Activated naive CD4-positive, alpha-beta T cell treated with anti-CD3 and anti-CD28 coated beads, Interleukin-2, amount 50 U/mL, for 72 hours (primary cell): ENCODE measurements at places on chromosomes 2 and 18. TPM values are rescaled to one million over a fixed set of nuclear protein-coding genes. Genes with fewer than 3 reads are reported as not detected.

DNA sequence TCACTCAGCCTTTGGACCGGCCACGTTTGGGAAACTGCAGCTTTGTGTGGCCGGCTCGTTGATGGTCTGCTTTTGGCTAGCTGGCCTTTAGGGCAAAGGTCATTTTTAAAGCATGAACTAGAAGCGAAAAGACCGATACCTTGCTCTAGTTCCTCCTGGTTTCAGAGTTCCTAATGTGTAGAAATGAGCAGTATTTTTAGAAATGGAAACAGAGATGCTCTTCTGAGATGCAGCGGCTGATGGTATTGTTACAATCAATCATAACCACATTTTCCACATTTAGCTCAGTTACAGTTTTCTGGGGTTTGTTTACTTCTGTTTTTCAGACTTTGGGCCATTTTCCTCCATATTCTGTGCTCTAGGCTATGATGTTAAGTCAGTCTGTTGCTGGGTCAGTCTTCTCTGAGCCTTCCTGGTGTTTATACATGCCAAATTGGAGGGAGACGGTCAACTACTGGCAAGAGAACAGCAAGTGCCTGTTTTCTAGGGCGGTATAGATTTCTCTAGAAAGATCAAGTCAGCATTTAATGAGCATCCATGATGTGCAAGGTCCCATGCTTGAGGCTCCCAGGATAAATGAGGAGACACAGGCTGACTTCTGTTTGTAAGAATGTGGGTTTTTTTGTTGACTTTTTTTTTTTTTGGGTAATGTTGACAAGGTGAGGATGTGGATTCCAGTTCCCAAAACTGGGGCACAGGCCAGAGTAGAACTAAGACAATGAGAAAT is 28.0 kb downstream of the RNF144A start:
- DNase-seq: no peak

- no peak for DNase-seq
Observed at GRCh38 chr2:155070489-155070888, 372.0 kb downstream of the KCNJ3 start.

CCDC148 gene
- not detected for total RNA-seq

C2orf66 gene
- total RNA-seq: not detected

LRRTM1 gene
- total RNA-seq: not detected

GRCh38 chr2:229243890-229244560 is 27.1 kb downstream of the PID1 start:
- no peak for DNase-seq

EN1 gene
- total RNA-seq: not detected

DNA sequence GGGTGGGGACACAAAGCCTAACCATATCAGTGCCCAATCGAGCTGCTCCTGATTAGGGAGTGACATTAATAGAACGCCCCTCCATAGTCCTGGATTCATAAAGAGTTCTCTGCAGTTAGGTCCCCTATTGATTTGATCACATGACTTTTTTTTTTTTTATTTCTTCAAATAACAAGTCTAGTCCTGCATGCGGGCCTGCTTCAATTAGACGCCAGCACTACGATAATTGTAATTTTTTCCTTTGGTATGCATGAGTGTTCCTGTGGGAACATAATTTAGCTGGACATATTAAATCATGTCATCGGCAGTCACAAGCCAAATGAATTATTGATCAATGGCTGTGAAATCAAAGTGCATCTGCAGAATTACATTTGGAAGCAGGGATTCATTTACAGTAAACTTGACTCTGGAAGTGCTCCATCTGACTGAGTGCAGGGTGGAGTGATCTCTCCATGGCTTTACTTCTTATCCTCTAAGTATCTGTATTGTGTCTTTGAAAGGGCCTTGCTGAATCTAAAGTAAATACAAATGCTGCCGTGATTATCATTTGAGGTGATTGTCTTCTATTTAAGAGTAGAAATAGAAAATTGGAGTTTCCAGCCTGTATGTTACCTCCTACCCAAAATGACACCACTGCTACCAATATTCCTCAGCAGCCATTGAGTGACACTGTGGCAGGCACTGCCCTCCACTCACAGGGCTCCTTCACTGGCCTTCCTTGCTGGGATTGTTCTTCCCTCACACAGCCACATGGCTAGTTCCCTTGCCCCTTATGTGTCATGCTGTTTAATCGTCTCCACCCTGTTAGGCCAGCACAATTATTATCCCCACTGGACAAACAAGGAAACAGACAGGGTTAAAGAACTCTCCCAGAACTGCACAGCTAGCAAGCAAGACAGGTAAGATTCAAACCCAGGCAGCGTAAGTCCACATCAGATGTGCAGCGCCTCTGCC is 337.4 kb upstream of the ID2 start:
- no peak for DNase-seq

NR4A2 gene
- total RNA-seq: 9.7 TPM

THADA gene
- 33.5 TPM for total RNA-seq

DSC3 gene
- total RNA-seq: not detected

DNA sequence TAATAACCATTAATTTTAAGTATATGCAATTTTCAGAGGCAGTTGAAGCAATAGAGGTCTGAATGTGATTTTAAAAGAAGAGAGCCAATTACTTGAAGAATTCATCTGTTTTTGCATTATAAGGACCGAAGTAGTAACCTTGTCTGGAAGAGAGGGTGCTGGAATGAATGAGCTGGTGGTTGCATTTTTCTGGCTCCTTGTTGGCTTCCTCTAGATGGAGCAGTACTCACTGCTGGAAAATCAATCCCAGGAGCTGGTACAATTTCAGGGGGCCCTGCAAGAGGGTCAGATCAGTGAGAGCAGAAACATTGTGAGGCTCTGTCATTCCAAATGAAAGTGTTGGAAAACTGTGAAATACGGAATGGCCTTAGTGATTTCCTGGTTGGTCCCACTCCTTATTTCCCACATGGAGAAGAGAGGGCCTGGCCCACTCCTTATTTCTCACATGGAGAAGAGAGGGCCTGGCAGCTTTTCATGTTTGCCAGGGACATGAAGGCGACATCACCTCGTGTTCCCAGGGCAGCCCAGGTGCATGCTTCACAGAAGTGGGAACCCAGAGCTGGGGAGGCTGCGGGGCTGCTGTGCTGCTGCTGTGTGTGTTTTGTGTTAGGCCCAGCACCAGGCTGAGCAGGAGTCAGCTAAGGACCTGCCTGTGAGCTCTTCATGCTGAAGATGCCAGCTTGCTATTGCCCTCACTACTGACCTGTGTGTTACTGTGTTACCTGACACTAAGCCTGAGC is 197.4 kb downstream of the SNTG2 start:
- no peak for DNase-seq

DNA sequence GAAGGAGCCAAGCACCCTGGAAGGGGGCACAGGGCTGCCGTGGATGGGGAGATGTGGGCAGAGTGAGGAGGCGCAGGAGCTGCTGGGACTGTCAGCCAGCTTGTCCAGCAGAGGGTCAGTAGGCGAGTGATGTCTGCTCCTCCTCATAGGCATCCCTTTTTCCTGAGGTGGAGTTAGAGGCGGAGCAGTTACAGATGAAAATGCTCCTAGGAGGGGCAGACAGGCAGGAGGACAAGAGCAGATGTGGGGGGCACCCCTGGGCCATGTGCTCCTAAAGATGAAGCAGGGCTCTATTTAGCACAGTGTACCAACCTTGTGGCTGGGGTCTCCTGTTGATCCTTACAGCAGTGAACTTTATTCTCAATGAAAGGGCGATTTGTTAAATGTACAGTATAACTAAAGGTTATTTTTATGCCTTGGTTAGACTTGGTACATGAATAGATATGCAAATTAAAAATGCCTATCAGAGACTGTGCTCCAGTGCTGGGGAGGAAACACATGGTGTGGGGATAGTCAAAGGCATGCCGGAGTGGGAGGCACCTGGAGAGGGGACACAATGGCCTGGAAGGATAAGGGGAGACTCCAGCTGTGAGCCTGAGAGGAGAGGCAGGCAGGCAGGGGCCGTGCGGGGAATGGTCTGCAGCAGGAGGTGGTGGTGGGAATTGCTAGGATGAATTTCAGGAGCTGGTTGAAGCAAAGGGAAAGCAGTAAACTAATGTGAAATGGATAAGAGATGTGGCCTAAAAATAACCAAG is 175.3 kb downstream of the CLIP4 start:
- DNase-seq: no peak

- DNase-seq: no peak
Observed at GRCh38 chr18:51727780-51728179, 530.3 kb upstream of the MEX3C start.

DNA sequence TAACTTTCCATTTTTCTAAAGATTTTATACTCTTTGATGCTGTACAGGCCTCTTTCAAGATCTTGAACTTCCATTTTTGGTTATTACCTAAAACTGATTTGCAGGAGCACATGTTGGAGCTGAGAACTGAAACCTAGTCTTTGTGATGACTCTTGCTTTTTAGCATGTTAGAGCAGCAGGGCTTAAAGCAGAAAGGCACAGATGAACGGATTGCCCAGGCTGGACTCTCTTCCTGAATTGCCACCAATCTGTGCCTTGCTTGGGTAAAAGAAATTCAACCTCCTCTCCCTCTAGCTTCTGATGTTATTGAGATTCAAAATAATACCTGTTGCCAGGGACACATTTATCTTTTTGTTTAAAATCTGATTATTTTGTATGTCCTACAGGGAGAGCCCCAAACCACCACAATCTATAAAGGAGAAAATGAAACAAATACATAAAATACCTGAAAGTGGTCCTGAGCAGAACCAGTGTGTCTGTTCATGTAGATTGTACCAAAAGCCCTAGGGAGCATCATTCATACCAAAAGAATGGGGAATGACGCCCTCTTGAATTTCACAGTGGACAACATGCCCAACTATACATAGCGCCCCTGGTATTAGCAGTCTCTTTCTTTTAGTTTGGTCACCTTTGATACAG is 277.0 kb upstream of the MAP2 start:
- no peak for DNase-seq
